Activated CD4-positive, alpha-beta T cell treated with anti-CD3 and anti-CD28 coated beads for 48 hours (primary cell): ENCODE measurements at places on chromosomes 2 and 18.

GRCh38 chr2:191692502-191693115, 14.7 kb downstream of the NABP1 start:
- DNase-seq = no peak

DNA sequence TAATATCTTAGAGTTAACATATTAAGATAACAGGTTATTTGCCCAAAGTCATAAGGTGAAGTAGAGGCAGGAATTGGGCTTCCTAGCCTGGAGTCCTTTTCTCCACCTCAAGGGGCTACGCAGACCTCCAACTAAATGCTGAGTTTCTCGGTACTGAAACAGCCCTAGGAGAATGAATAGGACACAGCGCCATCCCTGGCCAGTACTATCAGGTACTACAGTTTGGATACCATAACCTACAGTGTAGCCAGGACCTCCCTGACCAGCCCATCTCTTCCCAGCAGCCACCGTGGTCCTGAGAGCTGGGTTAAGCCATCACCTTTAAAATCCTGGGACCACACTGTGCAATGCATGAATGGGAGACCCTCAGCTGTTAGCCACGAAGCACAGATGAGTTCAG, 15.7 kb downstream of the CASP8 start:
- DNase-seq = no peak

DNA sequence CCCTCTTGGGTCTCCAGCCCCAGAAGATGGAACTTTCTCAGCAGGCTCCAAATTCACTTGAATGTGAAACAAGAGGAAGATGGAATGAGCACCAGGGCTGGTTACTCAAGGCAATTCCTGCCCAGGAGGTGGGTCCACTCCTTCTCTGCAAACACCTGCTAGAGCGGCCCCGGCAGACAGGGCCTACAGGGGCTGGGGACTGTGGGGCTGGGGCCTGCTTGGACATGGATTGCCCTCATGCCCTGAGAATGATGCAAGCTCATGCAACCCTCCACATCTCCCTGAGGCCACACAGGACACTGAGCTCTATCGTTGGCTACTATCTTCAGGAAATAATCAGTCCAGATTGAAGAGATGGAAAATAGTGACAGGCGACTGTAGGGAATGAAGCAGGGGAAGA, 39.1 kb downstream of the TFCP2L1 start:
- DNase-seq = no peak

DNA sequence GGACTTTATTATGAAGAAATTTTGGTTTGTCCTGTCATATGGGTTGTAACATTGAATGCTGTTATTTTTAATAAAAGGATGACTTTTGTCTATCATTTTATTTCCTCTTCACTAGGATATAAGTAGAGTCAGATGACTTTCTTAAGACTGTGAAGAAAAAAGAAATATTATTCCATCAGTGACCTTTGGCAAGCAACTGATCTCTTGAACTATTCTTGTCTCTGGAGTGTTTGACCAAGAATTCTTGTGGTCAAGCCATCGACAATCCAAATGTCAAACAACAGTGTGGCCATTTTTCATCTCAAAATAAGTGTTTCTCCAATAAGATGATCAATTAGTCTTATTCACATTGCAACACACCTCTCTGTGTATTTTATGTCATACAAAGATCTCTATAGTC, 24.9 kb downstream of the HOXD1 start:
- DNase-seq = no peak

DNA sequence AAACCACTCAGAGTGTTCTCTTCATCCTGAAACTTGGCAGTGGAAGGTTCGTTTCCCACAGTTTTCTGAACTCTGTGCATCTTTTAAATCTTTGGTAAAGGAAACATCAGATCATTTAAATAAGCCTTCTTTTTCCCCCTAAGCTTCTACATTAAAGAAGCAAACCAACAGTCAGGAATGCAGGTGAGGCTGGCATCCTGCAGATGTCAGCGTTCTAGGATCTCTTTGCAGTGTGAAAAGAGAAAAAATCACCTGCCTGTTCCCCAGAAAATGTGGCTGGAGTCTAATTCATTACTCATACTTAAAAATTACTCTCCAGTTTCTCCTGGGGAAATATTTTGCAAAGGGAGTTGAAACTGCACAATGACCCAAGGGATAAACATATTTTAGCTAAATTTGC, 64.5 kb upstream of the ZCCHC2 start:
- no peak for DNase-seq

- DNase-seq = no peak
Observed at GRCh38 chr2:47796090-47796697, 13.2 kb downstream of the MSH6 start.

GRCh38 chr2:17972991-17973390, 94.5 kb downstream of the KCNS3 start:
- DNase-seq = no peak

DNA sequence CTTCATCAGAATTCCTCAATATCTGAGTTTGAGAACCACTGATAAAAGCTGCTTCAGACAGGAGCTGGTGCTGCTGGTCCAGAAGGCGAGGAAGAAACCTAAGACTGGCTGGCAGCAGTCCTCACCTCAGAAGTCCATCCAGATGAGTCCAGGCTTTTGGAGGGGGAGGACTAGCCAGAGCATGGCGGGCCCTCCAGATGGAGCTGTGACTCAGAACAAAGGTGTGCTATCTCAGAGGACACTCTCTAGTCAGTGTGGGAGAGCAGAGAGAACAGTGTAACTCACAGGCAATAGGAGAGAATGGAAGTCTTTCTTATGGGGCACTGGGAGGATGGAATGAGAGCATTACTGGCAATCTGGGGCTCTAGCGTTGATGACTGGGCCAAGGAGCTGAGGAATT, 191.4 kb downstream of the NYAP2 start:
- no peak for DNase-seq
